ENCODE measurements at places on chromosomes 7 and 10. TPM values are rescaled to one million over a fixed set of nuclear protein-coding genes. Genes with fewer than 3 reads are reported as not detected.

DNA sequence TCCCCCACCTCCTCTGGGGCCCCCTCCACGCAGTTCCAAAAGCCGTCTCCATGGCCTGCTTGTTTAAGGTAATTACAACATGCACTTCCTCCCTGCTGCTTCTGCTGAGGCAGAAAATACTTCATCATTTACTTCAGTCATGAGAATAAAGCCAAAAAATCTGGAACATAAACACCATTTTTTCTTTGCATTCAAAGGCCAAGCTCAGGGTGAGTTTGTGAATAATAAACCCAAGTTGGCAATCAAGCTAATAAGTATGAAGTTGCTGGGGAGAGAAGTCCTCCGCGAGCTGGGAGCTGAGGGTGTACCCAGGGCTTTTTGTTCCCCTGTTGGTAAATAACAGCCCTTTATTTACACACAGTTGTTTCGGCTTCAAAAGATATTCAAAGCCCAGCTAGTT, 70.5 kb downstream of the FAM204A start:
- DNase-seq = no peak

- no peak for DNase-seq
Observed at GRCh38 chr10:129136951-129137350, 330.1 kb upstream of the MGMT start.

DNA sequence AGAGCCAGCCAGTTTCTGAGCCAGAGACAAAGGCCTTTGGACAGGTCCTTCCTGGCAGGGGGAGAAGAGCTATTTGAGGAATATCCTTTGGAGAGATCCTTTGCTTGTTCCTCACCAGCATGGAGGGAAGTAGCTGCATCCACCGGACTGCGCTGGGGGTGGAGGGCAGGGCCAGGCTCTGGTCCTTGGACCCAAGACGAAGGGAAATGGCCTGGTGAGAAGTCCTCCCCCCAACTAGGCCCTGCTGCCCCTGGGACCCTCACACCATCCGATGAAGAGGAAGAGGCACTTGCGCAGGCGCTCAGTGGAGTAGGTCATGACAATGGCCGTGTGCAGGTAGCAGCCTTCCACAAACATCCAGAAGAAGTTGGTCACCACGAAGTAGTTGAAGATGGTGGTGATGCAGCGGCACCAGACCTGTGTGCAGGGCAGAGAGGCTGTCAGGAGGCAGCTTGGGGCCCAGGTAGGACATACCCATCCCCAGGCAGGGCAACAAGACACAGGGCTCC, 19.8 kb downstream of the CRHR2 start:
- no peak for DNase-seq

GRCh38 chr10:58512491-58513187, at the start of gene BICC1:
Gene BICC1, plus strand, starts transcription at chr10:58512872. Its CDS starts 272 bp downstream, at chr10:58513144.
- DNase-seq = no peak

DNA sequence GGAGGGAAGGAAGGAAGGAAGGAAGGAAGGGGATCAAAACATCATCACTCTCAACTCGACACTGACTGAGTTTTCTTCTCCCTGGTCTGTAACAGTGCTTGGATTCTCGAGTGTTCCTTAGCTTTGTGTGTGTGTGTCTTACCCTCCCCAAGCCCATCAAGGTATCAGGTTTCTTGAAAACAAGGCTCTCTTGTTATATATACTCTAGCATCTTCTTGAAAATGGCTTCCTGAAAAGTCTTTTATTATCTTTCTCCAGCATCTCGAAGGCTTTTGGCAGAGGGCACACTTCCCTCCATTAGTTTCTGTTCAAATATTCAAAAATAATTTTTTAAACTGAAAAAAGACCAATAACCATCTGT, 13.4 kb downstream of the SERPINE1 start:
- DNase-seq = no peak

DNA sequence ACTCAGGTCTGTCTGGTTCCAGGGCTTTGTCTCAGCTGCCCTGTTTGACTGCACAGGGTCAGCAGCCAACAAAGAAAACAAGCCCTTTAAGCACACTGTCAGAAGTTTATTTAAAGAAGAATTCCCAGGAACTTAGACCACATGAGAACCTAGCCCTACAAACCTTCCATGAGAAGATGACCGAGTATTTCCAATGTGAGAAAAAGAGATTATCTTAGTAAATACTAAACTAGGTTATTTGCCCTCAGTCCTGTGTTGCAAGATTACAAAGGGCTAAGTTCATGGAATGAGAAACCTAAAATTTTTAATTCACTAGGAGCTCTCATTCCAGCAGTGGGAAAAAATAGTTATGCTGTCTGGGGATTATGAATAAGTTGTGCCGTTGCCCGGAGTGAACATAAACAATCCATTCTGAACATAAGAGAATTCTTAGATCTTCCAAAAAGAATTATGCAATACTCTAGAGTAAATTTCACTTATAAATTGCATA, 46.7 kb downstream of the NOC3L start:
- no peak for DNase-seq

DNA sequence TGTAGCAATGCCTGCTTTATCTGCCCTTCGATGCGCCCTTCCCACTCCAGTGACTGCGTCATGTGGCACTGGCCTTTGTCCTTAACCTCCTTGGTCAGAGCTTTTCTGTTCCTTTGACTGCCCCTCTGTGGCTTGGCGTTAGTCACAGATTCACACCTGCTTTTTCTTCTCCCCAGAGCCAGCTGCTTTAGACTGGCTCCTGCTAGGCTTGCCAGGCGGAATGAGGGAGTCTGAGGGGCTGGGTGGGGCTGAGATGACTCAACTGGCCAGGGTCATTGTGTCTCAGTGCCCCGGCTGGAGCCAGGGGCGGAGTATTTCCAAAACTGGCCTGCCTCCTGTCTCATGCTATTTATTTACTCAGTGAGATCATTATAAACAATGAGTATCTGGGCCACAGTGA, 194.1 kb downstream of the EMX2 start:
- DNase-seq = no peak

The ARL3 gene
- 12.5 TPM for total RNA-seq

DNA sequence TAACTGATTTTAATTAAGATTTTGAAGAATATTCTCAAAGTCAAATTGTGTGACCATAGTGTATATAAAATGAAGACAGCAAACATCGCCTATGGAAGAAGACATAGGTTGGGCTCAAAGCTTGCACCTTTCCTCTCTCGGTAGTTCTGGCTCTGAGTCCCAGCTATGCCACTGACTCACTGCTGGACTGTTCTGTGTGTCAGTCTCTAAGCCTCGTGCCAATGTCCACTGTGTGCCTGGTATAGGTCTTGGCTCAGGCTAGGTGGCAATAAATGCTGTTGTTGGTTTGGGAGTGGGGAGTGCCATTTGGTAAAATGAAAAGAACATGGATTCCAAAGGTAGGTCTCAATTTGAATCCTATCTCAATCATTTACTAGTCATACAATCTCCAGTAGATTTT, 137.5 kb upstream of the RHEB start:
- DNase-seq = no peak

GRCh38 chr10:102785818-102786217, 42.1 kb downstream of the WBP1L start:
- DNase-seq = no peak

- no peak for DNase-seq
Observed at GRCh38 chr10:51711519-51711891, 12.1 kb upstream of the CSTF2T start.

DNA sequence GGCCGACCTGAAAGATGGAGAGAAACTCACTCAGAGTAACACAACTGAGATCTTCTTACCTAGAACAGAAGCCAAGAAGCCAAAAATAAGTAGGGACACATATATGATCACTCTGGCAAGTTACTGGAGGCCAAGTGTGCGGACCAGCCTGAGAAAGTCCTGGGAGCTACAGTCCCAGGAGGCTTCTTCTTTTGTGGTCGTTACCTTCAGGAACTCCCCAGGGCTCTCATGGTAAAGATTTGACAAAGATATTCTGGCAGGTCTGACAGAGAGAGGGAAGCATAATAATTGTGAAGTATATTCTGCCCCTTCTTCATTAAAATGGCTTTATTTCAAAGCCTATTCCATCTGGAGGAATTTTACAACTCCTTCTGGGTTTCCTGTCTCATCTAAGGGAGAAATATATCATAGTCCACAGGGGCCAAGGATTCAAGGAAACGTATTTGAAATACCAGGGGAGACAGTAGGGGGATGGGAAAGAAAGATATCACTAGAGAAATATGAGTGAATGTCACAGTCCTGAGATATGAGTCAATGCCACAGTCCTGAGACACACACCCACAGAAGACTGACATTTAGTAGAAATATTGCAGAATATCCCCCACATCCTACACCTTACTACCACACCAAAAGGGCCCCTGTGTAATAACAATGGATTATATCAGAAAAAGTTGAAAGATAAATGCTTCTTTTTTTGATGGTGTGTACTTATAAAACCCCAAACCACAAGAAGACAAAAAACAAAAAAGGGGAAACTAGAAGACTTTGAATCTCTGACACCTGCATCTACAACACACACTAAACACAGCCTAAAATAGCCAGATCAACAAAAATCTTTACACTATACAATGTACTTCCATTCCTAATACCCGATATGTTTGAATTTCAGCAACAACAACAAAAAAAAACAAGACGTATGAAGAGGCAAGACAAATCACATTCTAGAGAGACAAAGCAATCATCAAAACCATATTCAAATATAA, 594.2 kb upstream of the NRG3 start:
- no peak for DNase-seq

The WEE2 gene
- not detected for total RNA-seq

DNA sequence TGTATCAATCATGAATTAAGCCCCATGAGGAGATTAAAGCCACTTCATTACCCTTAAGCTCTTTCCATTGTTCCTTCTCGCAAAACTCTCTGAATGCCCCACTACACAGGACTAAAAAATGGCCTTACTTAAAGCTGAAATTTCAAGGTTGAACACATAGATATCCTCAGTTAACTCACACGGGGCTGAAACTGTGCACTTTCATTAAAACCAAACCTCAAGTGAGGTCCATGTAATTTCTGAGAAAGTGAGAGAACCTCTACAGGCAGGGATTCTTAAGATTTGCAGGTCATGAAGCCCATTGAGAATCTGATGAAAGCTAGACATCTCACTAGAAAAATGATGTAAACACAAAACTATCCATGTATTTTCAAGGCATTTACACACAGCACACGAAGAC, 15.9 kb downstream of the DENND11 start:
- no peak for DNase-seq

The TMEM130 gene
- 0.57 TPM for total RNA-seq

GRCh38 chr10:10803278-10803677, 214.4 kb upstream of the CELF2 start:
- no peak for DNase-seq

GRCh38 chr7:5636446-5636835, 145.0 kb downstream of the RNF216 start:
- DNase-seq = no peak

DNA sequence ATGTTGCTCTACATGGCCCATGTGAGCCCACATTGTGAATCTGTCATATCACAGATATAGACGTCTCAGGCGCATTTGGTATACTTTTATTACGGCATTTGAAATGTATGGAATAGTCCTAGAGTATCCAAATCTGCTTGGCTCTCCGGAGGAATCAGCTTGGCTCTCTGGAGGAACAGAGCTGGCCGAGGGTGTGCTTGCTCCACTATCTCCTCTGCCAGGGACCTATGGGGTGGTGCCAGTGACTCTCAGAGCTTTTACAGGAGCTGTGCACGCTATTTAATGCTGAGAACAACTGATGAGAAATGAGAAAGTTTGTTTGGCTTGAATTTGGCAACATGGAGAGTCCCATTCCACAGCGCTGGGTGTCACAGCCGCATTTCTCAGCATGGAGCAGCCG, 144.0 kb downstream of the ZMYND11 start:
- no peak for DNase-seq

DNA sequence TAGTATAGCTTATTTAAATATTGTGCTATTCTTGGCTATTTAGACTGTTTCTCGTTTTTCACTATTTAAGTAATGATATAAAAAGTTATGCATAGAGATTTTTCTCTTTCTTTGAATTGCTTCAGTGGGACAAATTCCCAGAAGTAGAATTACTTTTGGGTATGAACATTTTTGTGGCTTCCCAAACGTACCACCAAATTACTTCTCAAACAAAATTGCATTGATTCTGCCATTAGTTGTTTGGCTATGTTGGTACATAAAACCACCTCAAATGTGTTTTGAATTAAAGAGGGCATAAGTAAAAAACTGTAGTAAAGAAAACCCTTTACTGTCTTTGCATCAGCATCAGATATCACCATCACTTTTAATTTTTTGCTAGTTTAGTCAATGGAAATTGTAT, 31.0 kb downstream of the AKR1B1 start:
- DNase-seq = no peak

The OR2A5 gene
- not detected for total RNA-seq

DNA sequence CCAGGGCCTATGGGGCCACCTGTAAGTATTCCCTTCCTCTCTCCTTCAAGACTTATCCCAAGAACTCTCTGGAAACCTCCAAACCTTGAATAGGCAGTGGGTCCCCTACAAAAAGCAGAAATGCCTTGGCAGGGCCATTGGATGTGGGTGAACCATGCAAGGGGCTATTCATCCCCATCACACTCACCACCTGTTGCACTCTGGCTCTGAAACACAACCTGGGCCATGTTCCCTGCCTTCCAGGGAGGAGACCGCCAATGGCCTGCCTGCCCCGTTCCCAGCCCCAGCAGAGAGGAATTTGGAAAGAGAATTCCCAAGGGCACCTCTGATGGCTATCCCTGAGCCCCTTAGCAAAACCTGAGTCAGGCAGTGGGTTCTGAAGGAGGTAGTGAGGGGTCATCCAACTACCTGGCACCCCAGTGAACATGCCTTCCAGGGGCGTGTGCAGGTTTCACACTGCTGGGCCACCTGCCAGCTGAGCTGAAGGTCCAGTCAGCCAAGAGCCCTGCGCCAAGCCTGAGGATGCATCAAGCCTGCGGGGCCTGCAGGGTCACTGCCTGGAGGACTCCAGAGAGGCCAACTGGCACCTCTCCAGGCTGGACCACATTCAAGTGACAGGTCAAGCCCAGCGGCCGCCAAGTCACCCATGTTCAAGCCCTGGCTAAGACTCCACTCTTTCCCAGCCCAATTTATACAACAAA, 101.3 kb downstream of the COL13A1 start:
- no peak for DNase-seq

- DNase-seq = no peak
Observed at GRCh38 chr10:107163881-107164861, at the start of gene SORCS1. Gene SORCS1, minus strand, starts transcription at chr10:107164706.

The MINDY4 gene
- 0.86 TPM for total RNA-seq

The STK31 gene
- total RNA-seq = not detected

DNA sequence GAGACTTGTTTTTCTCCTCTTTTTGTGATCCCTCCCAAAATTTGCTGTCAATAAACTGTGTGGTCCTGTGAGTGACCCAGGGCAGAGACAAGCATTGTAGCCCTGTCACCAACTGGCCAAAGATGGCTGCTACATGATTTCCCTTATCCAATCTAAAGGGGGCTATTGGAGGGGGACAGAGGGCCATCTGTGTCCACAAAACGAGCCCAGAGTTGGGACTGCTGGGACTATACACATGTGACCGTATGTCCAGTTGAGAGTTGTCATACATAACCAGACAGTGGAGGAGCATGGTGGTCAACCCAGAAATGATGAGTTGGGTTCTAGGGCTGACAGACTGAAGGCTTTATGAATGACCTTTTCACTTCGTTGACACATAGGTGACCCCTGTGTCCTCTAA, 55.3 kb upstream of the SDK1 start:
- DNase-seq = no peak
